ENCODE measurements at places on chromosomes 5 and 9.

GRCh38 chr9:83957248-83957513, 22.8 kb downstream of the HNRNPK start:
- DNase-seq = no peak

DNA sequence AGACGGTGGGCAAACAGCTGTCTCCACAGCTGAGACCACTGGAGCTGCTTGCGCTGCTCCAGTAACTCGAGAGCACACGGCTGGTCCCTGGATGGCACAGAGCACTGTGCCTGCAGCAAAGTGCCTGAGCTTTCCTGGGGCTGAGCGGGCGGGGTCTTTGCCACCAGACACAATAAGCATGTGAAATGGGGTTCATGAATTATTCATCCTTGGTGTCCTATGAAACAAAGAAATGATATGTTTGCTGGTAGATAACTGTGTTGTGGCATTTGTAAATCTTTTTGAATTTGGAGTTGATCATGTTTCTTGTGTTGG, 151.7 kb upstream of the MPDZ start:
- DNase-seq = no peak

DNA sequence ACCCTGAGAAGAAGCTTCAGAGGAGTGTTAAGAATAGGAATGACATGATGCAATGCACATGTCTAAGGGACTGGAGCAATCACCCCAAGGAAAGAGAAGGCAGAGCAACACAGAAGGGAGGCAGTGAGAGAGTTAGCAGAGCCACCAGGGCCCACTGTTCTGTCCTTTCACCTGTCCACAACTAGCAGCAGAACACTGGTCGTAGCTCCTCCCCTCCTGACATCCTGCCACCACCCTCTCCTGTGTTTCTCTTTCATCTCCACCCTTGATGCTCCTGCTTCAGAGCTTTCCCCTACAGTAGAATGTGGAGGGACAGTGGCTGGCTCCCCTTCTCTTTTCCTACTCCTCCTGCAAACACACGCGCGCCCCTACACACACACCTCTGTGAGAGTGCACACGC, 483.4 kb upstream of the KIF2A start:
- no peak for DNase-seq

DNA sequence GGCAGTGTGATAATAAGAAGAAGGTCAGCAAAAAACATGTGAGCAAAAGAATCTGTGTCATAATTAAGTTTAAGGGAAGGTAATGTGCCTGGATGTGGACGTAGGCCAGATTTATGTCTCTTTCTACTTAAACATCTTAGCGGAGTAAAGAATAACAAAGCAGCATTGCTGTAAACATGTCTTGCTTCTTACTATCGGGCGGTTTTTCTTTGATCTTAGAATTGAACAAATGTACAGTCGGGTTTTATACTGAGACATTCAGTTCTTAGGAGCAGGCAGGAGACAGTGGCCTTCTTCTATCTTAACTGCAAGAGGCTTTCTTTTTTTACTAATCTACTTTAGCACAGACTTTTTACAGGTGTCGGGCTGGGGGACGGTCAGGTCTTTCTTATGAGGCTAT, 40.4 kb upstream of the FLT4 start:
- no peak for DNase-seq

DNA sequence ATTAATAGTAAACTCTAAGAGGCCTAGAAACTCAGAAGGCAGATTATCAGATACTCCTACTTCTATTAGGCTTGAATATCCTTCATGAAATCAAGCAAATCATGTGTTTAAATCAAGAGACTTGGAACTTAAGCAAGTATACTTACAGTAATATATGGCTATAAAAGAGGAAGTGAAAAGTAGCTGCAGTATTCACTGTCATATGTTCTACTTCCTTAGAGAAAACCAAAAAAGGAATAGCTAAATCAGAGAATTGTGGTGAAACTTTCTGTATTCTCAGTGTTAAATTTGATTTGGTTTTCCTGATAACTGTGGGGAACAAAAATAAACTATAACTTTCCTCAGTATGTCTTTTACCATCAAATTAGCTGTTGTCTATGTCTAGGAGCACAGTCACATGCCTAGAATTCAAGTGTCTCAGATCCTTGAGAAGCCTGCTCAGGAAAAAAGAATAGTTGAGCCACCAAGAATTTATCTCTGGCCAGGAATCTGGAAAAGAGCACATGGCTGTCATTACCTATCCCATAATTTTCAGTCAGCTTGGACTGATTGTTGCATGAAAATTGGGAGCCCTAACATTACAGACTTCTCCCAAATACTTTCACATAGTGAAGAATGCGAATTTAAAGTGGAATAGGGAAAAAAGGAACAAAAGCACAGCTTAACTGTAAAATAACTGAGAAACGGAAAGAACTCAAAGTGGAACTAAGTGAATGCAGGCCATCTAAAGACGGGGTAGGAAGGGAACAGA, 1.7 kb downstream of the FKBP15 start:
- no peak for DNase-seq

- no peak for DNase-seq
Measured at GRCh38 chr5:169646856-169647255, 9.8 kb downstream of the DOCK2 start.

Measured in spinal cord (tissue), 10 donors.